ENCODE measurements at places on chromosomes 2 and 18. TPM values are rescaled to one million over a fixed set of nuclear protein-coding genes. Genes with fewer than 3 reads are reported as not detected.

EHD3 gene
- total RNA-seq: 1.8 TPM

- peak; percentile 0 for DNase-seq
Measured at GRCh38 chr2:240208096-240208495, 67.6 kb upstream of the OTOS start.

DNA sequence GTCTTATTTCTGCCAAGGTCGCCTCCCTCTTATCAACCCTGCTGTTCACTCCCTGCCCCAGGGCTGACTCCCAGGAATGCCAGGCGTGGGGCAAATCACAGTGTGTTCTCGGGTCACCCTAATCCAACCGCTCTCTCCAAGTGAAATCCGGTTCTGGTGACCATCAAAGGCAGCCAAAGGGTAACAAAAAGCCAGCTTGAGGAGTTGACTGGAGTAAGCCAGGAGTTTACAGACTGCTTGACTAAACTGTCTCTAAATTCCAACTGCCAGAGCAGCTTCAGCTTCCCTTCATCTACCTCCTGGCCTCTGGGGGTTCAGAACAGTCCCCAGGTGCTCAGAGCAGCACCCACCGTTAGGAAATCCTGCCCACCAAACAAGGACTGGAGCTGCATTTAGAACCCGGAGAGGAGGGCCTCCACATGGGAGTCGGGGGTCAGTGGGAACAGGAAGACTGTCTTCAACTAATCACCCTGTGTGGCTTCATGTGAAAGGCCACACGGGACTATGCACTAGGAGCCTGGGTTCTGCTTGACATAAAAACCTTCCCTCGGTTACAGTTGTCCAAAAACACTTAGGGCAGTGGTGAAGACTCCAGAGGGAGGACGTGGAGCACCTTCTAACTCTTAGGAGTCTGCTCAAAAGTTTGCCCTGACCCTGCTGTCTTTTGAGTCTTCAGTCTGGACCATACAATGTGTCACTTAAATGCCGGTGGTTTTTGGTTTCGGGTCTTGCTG lies 24.2 kb upstream of the MCFD2 start:
- DNase-seq: no peak

C2orf72 gene
- total RNA-seq: 0.10 TPM

- no peak for DNase-seq
Measured at GRCh38 chr2:170813611-170814532, 2.8 kb upstream of the GAD1 start.

DNA sequence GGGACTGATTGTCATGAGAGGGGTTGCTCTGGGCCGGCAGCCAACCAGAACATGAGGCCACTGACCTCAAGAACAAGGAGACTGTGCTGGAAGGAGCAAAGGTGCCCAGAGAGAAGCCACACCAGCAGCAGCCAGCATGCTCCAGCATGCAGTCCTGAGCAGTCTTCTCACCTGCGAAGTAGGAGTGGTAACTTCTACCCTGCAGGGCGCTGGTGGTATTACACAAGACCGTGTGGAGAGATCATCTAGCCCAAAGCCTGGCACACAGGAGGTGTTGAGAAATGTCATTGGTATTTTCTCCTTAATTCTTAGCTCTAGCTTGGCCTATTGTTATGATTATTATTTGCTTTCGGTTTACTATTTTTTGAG lies 132.7 kb downstream of the TSN start:
- DNase-seq: no peak

All from activated T-cell treated with anti-CD3 and anti-CD28 coated beads, Interleukin-2, amount 50 U/mL, for 4 hours (primary cell).